A549 (cell line): ENCODE measurements at places on chromosomes 12 and 14.

- peak; percentile 14 for DNase-seq
Observed at GRCh38 chr12:60920841-60921495, 1325.1 kb downstream of the SLC16A7 start.

DNA sequence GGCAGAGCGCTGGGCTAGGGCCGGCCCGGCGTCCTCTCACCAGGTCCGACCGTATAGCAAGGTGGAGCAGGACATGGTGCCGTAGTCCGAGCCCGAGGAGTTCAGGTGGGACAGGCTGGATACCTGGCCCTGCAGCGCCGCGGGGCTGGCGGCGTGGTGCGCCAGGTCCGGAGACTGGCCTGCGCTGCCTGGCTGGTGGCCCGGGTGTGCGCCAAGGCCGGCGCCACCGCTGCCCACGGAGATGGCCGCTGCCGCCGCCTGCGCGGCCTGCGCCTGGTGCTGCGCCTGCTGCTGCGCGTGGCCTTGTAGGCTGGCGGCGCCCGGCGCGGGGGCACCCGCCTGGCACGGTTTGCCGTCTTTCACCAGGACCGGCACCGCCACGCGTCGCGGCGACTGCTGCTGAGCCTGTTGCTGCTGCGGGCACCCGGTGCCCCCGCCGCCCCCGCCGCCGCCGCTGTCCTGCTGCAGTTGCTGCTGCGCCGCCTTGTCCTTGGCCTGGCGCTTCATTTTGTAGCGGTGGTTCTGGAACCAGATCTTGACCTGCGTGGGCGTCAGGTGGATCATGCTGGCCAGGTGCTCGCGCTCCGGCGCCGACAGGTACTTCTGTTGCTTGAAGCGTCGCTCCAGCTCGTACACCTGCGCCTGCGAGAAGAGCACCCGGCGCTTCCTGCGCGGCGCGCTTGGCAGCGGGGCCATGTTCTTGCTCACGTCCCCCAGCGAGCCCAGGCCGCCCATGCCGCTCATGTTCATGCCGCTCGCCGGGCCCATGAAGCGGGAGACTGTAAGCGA, 2.6 kb downstream of the NKX2-1 start:
- no peak for DNase-seq

- DNase-seq, result no peak
Observed at GRCh38 chr12:75172611-75173010, 37.0 kb downstream of the KCNC2 start.

DNA sequence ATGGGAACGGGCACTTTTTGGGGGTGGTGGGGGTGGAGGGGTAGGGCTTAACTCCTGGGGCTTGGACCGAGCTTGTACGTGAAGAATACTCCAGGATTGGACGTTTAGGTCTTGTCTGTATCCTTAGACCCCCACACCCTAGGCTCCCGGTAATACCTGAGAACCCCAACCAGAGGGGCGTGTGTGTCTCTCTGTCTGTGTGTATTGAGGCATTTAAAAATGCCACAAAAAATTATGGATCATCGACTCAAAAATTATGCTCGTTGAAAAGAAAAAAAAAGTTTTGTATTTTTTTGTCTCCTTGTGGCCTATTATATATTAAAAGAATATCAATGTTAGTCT, 459 bp downstream of the PPFIBP1 start:
- no peak for DNase-seq

DNA sequence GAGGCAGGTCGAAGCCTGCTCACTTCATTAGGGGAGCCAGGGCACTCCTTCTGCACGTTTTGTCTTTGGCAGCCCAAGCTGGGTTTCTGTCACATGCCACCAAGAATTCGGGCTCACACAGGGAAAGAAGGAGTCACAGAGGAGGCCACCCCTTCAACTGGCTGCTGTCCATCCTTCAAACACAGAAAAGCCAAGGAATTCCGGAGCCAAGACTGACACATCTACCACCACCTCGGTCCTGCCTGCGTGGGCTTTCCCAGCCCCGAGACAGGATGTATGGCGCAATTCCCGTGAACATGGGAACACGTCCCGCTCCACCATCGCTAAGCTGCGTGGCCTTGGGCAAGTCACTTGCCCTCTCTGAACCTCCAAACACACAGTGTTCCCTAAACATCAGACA, 70.4 kb downstream of the NCOR2 start:
- DNase-seq, result no peak

DNA sequence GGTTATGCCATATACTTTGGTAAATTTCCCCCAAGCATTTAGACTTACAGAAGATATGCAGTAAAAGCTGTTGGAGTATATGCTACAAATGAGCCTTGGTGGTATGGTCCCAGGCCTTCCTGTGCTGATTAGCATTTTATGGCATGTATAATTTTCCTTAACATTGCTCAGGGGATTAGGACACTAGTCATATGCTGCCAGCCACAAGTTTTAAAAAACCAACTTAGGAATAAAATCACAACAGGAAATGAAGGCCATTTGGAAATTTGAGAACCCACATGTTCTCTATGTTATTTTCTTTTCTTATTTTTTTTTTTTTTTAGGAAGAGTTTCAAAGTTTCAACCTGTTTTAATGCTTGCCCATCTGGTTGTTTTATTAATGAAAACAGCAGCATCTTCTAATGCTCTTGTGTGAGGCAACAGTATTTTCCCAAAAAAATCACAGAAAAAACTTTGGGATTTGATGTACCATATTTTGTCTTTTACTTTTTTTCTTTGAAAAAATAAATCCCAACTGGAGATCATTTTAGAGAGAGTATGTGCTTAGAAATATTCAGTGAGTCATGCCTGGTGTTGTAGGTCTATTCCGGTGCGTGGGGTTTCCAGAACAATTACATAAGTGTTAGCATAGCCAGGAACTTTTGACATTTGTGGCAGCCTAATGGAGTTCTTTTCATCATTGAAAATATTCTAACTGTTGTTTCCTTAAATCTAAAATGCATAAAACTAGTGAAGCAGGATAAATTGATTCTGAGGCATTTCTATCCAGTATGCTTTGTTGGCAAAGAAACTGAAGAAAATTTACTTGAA, 21.7 kb upstream of the DUSP6 start:
- DNase-seq, result no peak

GRCh38 chr12:115320967-115321366, 637.0 kb upstream of the TBX3 start:
- DNase-seq, result no peak

GRCh38 chr12:64760808-64761573, 1.8 kb upstream of the GNS start:
- no peak for DNase-seq

DNA sequence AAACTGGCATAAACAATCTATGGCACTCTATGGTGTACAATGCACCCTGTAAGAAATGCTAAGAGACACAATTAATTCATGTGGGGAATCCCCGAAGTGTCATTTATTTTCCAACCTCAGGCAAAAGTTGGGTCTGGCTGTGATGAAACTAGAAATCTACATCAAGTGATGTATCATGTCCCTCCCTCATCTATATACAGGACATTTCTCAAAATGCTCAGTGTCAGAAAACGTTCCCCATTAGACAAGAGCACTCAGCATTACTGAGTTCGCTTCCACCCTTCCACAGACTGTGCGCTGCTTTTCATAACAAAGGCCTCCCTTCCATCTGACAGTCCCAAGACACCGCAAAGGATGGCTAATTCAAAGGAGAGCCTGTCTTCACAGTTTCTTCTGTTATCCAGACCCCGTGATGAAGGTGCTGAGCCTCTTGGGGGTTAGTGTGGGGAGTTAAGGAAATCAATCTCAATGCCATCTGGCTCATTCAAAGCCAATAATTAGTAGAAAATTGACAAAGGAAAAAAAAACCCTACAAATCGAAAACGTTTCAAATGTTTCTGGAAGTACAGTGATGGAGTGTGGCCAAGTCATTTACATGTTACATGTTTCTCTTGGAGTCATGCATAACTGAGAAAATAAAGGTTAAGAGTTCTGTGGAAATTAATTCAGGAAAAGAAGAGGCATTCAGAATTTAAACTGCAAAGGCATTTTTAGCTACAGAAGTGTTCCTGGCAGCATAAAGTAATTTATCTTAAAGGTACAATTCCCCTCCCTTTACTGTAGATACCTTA, 7.5 kb downstream of the CCDC88C start:
- no peak for DNase-seq

DNA sequence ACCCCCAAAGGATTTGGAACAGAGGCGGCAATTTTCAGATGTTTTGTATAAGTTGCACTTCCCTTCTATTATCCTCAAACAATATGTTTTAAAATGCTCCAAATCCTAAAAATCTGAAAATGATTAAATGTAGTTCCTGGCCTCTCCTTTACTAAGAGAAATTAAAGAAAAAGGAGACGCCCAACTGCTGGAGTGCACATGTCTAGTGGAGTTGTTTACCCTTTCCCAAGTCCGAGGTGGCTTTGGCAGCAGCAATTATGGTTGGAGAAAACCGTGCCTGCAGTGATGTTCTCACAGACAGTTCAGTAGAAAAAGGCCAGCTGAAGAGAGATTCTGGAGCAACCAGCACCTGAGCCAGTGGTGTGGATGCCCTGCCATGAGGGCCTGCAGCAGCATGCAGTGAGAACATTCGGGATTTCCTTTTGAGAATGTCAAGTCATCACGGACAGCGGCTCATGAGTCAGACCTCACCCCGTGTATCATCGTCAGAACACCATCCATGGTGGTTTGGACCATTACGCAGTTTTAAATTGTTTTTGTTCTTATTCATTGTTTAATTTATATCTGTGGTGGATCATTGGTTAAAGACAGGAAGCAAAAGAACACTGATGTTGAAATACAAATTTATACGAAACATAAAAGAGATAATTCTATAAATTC, 179.0 kb upstream of the KRR1 start:
- DNase-seq, result peak; percentile 31
